ENCODE measurements at places on chromosomes 1 and 21. TPM values are rescaled to one million over a fixed set of nuclear protein-coding genes. Genes with fewer than 3 reads are reported as not detected.

Gene KCNK1
- 3.0 TPM for polyA plus RNA-seq

DNA sequence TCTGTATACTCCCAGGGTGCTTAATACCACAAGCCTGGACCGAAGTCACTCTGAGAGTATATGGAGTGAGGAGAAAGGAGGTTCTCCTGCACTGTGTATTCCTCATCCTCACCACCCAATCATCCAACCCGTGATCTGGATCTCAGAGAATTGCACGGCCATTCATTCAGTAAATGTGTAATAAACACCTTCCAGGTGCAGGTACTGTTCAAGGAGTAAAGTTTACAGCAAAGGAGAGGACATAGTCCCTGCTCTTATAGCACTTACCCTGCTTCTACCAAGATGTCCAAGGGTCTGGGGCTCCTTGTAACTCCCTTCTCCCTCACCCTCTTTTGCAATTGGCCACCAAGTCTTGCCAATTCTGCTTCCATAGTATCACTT lies 139.2 kb upstream of the JUN start:
- DNase-seq, result no peak

Gene LCE3E
- polyA plus RNA-seq, result not detected

DNA sequence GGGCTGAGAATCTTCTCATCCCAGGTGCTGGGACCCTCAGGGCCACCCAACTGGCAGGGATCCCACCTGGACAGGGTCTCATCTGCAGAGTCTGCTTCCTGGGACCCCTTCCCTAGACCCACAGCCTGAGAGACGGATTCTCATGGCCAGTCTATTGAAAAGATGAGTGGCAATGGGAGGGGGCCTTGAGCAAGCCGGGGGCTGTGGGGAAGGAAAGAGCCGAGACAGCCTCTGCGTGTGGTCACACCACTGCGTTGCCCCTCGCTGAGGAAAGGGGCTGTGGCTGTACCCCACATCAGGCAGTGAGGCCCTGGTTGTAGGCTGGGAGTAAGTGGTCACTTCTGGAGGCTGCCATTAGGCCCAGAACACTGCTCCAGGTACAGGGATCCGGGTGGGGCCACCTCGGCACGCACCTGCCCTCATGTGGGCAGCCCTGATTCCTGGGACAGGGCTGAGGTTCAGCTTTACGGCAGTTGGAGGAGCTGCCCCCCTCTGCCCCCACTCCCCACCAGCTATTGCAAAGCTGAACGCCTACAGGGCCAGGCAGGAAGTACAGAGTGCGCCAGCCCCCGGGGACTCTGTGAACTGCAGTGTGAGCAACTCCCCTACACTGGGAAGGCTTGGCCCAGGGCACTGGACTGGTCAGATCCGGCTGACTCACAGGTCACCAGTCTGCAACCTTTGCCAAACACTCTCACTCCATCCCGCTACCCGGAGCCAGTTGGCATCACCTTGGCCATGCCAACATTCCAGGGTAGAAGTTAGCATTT lies 106.9 kb downstream of the RIPK4 start:
- DNase-seq, result no peak
